ENCODE measurements at places on chromosomes 3 and 15. TPM values are rescaled to one million over a fixed set of nuclear protein-coding genes. Genes with fewer than 3 reads are reported as not detected.

GRCh38 chr3:49177073-49177472 lies 5.7 kb downstream of the KLHDC8B start:
- DNase-seq = no peak

DNA sequence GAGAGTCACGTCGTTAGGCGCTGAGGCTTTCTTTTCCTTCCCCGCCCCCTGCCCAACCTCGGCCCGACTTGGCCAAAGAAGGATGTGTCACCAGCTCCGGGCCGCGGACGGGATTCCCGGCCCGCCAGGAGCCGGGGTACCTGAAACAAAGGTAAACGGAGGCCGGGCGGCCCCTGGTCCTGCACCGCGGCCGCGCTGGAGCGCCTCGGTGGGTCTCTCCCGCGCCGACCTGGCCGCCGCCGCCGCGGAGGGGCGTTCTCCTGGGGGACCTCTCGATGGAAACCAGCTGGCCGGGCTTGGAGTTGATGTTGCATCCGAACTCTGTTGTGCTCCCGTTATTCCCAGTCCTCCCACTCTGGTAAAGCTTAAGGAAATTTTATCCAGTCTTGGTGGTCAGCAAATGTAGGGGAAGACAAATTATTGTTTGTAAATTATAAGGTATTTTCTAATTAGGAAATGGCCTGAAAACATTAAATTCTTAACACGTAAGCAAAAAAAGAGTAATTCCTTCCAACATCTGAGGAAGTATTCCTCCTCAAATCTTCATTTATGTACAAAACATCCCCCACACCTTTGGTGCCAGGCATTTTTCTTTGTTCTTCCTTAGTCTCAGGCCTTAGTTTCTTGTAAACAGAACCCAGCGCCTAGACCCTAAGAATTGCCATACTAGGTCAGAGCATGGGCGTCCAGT lies 888 bp downstream of the PPP2R3A start:
- no peak for DNase-seq

DNA sequence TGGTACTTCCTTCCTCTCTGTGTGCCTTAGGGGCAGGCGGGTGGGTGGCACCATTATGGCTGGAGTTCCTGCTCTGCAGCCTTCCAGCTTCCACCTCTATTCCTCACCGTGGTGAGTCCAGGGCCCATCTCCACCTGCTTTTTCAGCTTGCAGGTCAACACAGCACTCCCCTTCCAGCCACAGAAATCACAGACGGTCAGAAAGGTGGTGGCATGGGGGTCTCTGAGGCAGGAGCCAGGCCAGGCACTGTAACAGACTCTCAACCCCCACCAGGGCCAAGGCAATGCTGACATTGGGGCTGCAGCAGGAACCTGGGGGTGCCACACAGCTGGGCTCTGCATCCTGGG lies 16.6 kb downstream of the KLF15 start:
- no peak for DNase-seq

WDR72 gene
- not detected for total RNA-seq

LRRC34 gene
- total RNA-seq = 9.4 TPM
